ENCODE measurements at places on chromosomes 3 and 15. TPM values are rescaled to one million over a fixed set of nuclear protein-coding genes. Genes with fewer than 3 reads are reported as not detected.

GRCh38 chr3:123324880-123325765 is 123.4 kb downstream of the SEC22A start:
- no peak for DNase-seq
- no peak overlapping the region for H3K4me3 ChIP-seq
- peaks cover 38% of the 10 kb centered on the region for H3K27me3 ChIP-seq
- no peaks in the 10 kb centered on the region for H3K4me1 ChIP-seq
- H3K36me3 ChIP-seq: peaks cover 2% of the 10 kb centered on the region

GRCh38 chr3:129553719-129554118 is 10.7 kb downstream of the H1-8 start:
- no peak for DNase-seq
- H3K36me3 ChIP-seq: peaks cover 23% of the 10 kb centered on the region
- H3K27ac ChIP-seq: no peak overlapping the region
- H3K4me3 ChIP-seq: no peak overlapping the region
- H3K4me1 ChIP-seq: peaks cover 60% of the 10 kb centered on the region

- H3K4me1 ChIP-seq: peaks cover 34% of the 10 kb centered on the region
- H3K4me3 ChIP-seq: no peak overlapping the region
- H3K27ac ChIP-seq: no peak overlapping the region
- DNase-seq: no peak
Measured at GRCh38 chr15:39269352-39269751, 311.5 kb upstream of the THBS1 start.

- no peaks in the 10 kb centered on the region for H3K4me1 ChIP-seq
- DNase-seq: no peak
- H3K36me3 ChIP-seq: no peaks in the 10 kb centered on the region
- H3K4me3 ChIP-seq: no peak overlapping the region
Measured at GRCh38 chr3:30184091-30184810, 422.1 kb upstream of the TGFBR2 start.

The BFSP2 gene
- not detected for total RNA-seq

The KCNMB3 gene
- 3.2 TPM for total RNA-seq

The GRAMD1C gene
- total RNA-seq: 1.2 TPM
